ENCODE measurements at places on chromosomes 16 and 17. TPM values are rescaled to one million over a fixed set of nuclear protein-coding genes. Genes with fewer than 3 reads are reported as not detected.

Gene GRAP
- 0.13 TPM for polyA plus RNA-seq

Gene INCA1
- 0.51 TPM for polyA plus RNA-seq

Gene NUP88
- polyA plus RNA-seq, result 57.0 TPM

DNA sequence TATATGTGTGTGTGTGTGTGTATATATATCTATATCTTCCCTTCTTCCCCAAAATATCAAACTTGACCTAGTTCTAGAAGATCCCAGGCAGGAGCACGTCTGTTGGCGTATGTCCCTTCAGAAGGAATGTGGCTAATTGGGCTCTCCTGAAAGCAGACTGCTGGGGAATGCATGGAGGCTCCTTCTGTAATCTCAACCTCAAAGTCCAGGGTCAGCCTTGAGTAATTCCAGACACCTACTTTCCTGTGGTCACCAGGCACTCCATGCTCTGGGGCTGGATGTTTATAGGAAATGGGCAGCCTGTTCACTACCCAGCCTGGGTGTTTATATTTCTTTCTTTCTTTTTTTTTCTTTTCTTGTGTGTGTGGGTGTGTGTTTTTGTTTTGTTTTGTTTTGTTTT lies 13.4 kb downstream of the BCO1 start:
- peak; percentile 20 for DNase-seq

DNA sequence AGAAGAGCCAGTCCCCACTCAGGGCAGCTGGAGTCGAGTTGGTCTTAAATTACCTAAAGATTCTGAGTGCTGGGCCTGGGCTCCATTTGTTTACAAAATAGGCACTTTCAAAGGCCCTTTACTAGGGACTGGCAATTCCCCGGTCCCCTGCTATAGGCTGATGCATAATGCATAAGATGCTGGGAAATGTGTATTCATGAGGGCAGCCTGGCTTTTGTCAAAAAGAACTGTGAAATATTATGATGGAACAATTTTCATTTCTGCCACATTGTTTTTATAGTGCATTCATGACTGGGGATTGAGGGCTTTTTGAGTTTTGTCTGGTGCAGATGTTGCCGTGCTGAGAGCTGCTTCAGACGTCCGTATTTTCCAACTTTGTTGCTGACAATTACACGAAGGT lies 617.0 kb upstream of the CDH5 start:
- no peak for DNase-seq

GRCh38 chr17:15452746-15453145 lies 14.7 kb downstream of the CDRT4 start:
- DNase-seq, result no peak

GRCh38 chr17:59498530-59499307 lies 66.7 kb upstream of the DHX40 start:
- DNase-seq, result no peak

Gene PLD6
- 0.98 TPM for polyA plus RNA-seq

Gene PDILT
- not detected for polyA plus RNA-seq

GRCh38 chr16:56632848-56633365 lies 448 bp downstream of the MT1M start:
- no peak for DNase-seq

Gene SLX1B
- polyA plus RNA-seq, result 15.8 TPM

GRCh38 chr17:55318715-55319487 lies 54.1 kb downstream of the HLF start:
- no peak for DNase-seq

Gene RAP1GAP2
- polyA plus RNA-seq, result 8.6 TPM

Gene PYDC1
- polyA plus RNA-seq, result not detected

Gene LRRC75A
- polyA plus RNA-seq, result 1.0 TPM

DNA sequence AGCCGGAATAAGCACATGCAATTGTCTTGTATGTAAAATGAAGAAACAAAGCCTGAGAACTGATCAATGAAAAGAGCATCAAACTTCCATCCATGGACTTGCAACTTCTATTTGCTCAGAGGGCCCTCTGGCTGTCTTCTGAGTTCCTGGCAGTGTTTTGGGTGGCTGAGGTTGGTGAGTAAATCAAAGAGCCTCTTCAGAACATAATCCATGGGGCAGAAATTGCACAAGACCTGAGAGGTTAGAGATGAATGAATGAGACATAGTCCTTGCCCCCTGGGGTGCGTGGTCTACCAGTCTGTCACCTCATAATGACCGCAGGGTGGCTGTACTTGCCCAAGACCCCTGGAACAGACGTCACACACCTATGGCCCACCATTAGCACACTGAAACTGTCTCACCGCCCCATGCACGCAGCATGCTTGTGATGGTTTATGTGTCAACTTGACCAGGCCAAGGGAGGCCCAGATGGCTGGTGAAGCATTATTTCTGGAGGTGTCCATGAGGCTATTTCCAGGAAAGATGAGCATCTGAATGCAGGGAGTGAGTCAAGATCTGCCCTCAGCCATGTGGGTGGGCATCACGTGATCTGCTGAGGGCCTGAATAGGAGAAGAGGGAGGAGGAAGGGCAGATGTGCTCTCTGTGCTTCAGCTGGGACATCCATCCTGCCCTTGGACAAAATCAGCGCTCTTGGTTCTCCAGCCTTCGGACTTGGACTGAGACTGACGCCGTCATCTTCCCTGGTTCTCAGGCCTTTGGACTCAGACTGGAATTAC lies 8.3 kb downstream of the PIK3R6 start:
- peak; percentile 8 for DNase-seq

Gene C16orf87
- polyA plus RNA-seq, result 8.1 TPM

Gene SMURF2
- polyA plus RNA-seq, result 119 TPM

GRCh38 chr17:47213540-47213939 lies 4.4 kb downstream of the MYL4 start:
- no peak for DNase-seq

Gene C1QTNF8
- not detected for polyA plus RNA-seq

DNA sequence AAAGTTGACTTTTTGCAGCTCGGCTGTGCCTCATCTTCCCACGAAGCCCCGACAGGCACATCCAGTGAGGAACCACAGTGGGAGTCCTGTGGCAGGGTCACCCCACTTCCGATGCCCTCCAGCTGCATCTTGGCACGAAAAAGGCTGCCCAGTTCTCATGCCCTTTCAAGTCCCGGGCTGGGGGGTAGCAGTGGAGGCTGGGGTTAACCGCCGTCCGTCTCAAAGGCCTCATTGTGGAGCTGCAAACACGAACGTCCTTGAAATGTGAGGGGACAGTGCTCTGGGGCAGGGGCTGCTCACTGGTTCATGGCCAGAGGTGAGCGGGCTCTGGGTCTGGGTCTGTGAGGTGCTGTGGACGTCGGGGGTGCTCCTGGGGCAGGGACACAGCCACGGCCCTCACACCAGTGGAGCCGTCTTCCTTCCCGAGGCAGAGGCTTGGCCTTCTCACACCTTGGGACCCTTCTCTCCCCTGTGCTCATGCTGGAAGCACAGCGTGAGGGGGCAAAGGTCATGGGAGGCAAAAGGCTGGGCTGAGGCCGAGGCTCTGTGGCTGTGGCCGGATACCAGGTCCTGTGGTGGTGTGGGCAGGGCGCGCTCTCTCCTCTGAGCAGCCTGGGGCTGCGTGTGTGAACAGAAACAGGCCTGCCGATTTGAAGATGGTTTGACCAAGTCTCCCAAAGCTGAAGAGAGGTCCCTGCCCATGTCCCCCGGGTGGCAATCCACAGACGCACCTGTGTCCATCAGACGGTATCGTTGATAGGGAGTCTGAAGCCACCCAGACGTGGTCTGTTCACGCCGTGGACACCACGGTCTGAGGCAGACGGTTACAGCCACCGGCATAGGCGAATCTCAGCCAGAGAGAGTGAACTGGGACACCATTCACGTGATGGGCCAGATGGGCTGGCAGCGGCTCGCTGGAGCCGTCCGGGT lies 3.1 kb upstream of the MC1R start:
- DNase-seq, result no peak

DNA sequence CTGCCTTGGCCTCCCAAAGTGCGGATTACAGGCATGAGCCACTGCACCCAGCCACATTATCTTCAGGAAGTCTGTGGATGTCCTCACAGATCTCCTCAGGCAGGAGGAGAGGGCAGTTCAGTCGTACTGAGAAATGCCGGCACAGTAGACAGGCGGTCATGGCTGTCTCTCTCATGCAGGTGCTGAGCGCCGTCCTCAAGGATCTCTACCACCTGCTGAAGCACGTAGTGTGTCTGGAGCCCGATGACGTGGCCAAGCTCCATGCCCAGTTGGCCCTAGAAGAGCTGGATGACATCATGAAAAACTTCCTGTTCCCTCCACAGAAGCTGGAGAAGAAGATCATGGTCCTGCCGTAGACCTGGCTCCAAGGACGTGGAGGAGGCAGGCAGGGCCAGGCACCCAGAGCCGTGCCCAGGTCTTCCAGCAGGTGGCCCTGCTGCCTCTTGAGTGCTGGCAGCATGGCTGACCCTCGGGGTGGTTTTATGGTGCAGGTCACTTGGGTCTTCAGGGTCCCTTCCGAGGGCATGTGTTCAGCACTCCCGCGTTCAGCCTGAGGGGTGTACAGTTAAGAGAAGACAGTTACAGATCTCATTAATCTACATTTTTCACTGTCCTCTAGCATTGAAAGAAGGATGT lies 22.0 kb upstream of the HAS3 start:
- DNase-seq, result no peak

GRCh38 chr17:82666931-82667667 lies 18.9 kb upstream of the WDR45B start:
- DNase-seq, result no peak

DNA sequence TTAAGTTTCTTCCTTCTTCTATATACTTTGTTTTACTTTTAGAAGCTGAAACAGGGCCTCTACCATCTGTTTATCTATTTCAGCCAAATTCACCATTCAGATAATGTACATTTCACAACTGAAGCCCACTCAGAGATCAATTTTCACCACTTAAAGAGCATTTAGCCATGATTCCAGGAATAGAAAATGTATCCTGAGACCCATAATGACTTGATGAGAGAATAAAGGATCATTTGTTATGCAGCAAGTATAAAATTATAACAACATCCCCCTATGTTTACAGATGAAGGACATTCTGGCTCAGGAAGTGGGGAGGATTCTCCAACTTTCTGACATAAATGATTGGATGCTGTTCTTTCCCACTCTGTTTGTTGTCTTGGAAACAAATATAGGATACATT lies 962.1 kb upstream of the EEF2KMT start:
- DNase-seq, result no peak

DNA sequence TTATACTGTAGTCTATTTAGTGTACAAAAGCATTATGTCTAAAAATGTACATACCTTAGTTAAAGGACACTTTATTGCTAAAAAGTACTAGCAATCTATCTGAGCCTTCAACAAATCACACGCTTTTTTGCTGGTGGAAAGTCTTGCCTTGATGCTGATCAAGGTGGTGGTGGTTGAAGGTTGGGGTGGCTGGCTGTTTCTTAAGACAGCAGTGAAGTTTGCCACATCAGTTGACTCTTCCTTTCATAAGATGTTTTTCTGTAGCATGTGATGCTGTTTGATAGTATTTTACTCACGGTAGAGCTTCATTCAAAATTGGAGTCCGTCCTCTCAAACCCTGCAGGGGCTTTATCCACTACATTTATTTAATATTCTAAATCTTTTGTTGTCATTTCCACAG lies 8.6 kb downstream of the ADGRG5 start:
- no peak for DNase-seq

Gene SCN4A
- not detected for polyA plus RNA-seq

DNA sequence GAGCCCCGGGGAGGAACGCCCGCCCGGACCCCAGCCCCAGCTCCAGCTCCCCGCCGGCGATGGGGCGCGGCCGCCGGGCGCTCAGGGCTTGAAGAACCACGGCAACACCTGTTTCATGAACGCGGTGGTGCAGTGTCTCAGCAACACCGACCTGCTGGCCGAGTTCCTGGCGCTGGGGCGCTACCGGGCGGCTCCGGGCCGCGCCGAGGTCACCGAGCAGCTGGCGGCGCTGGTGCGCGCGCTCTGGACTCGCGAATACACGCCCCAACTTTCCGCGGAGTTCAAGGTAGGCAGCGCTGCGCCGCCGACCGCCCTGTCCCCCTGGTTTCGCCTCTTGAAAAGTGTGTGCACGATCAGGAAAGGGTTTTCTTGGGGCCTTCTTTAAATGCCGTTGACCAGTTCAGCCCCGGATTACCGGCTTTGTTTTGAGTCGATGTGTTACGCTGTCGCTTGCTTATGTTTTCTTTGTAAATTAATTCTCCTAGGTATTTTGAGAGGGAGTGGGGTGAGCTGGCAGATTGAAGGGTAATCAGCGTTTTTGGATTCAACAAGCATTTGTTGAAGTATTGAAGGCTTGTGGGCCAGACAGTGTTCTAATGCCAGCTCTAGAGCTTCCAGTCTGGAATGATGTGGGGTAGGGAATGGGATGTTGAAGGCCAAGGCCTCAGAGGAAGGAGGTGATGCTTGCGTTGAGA lies 681 bp downstream of the USP43 start:
- DNase-seq, result no peak

DNA sequence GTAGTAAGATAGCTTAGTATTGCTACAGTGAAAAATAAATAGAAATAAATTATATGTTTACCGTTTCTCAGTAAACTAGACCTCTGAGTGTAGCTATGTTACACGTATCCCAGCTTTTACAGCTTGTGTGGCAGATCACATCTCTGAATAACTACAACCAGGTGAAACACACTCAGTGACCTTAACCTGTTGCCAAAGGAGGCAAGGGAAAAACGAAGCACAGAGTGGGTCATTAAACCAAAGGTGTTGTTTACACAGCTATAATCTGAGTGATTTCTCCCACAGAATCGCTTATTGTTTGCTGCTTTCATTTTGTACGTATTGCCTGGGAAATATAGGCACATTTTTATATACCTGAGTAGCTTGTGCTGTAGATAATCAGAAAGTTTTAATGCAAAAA lies 688.2 kb upstream of the KIF2B start:
- DNase-seq, result no peak

DNA sequence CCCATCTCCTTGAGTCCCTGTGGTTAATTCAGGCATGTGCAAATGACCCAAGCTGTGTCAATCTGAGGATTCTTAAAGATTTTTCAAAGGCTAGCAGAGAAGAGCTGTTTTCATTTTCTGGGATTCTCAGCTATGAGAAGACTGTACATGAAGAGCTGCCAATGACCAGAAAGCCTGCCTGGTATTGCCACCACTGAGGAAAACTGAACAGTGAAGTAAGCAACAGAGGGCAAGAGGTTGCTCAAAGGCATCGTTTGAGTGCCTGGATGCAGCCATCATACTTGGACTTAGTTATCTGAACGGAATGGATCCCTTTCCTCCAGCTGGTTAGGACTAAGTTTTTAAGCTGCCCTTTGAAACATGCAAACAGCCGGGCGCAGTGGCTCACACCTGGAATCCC lies 38.4 kb downstream of the FAM20A start:
- no peak for DNase-seq
